ENCODE measurements at places on chromosomes 7 and 10.

DNA sequence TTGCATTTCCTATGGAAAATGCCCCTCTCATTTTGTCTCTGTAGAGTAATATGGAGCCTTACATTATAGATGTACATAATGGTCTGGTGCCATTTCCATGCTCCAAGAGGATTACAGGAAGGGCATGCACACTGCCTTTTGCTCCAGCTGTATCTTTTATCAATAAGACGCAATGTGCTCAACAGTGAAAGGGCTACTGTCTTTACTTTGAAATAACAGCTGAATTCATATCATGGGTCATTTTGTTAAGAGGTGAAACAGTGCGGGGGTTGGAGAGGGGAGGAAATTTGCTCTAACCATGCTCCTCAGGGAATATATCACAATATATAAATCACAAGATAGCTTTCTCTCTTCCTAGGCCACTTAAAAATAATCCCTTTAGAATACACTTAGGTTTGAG is 77.7 kb downstream of the ICA1 start:
- DNase-seq: no peak

- no peak for DNase-seq
Measured at GRCh38 chr7:108136191-108136688, 6.1 kb upstream of the LAMB4 start.

DNA sequence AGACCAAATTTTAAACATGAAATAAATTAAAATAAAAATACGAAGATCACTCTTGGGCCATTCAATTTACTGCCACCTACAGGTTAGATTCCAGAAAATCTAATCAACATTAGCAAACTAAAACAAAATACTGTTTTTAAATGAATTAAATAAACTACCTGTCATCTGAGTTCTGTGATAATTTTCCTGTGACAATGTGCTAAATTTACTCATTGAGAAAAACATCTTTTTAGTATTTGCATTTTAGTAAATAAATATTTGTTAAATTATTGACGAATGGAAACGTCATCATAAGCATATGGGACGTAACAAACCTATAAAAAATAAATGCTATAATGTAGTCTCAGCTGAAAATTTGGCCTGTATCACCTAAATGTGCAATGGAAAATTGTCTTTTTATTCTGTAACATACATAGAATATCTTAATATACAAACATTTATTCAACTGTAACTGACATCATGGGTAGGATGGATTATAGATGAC is 72.1 kb downstream of the ITGB8 start:
- DNase-seq: no peak

DNA sequence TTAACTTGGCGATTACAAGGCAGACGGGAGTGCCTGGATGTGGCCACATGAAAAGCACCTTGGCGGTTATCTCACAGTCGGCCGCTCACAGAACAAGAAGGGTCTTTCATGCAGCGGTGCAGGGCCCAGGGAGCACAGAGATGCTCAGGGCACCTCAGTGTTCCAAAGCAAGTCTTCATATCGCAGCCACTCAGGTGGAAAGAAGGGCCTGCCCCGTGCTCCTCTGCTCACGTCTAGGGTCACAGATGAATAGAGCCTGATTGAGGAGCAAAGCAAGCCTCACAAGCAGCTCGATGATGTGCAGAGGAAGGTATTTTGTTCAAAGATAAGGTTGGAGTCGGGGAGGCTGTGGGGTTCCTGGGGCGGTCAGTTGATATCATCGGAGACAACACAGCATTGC is 297.8 kb downstream of the WDR11 start:
- no peak for DNase-seq

DNA sequence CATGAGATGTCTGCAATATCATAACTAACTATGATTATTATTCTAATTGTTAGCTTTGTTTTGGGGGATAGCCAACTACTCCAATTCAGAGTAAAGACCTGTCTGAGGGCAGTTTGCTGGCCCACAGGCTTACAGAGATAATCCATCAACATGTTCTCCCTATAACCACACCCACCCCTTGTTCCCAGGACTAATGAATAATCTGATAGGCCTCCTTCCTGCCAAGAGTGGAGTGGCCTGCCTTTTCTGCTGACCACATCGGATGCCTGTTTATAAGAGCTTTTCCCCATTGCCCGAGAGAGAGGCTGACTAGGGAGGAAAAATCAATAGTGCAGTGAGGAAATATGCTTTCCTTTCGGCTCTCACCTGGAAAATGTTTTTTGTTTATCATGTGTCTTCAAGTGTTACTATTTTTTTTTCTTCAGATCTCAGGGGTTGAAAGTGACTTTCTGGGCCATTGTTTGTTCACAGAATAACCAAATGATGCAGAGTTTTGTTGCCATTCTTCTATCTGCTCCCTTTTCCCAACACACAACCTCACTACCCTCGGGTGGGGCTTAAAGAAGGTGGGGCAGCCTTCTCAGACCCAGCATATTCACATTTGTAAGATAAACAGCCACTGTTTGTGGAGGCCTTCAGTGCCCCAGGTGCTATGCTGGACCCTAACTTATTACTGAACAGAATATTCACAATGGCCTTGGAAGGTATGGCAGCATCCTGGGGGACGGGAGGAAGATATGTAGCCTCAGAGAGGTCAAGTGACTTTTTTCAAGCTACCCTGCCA is 38.4 kb downstream of the PLPP4 start:
- no peak for DNase-seq

GRCh38 chr7:42014625-42015618 is 222.1 kb downstream of the GLI3 start:
- no peak for DNase-seq

- no peak for DNase-seq
Measured at GRCh38 chr10:93261961-93262610, 188.4 kb downstream of the CYP26A1 start.

GRCh38 chr7:8561449-8561848 is 128.0 kb downstream of the NXPH1 start:
- no peak for DNase-seq

- DNase-seq: no peak
Measured at GRCh38 chr10:117075064-117075463, 63.0 kb downstream of the VAX1 start.

DNA sequence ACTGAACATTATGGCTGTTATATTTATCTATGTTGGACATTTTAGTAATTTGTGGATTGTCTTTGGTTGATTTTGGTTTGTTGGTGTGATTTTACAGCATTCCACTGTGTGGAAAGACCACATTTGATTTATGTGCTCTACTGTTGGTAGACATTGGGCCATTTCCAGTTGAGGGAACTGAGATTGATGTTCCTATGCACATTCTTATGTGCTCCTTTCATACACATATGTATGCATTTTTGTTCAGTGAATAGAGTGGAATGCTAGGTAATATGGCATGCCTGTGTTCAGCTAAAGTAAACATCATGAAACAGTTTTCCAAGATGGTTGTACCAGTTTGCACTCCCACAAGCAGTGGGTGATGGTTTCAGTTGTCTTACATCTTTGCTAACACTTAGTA is 15.1 kb downstream of the CACNB2 start:
- no peak for DNase-seq

DNA sequence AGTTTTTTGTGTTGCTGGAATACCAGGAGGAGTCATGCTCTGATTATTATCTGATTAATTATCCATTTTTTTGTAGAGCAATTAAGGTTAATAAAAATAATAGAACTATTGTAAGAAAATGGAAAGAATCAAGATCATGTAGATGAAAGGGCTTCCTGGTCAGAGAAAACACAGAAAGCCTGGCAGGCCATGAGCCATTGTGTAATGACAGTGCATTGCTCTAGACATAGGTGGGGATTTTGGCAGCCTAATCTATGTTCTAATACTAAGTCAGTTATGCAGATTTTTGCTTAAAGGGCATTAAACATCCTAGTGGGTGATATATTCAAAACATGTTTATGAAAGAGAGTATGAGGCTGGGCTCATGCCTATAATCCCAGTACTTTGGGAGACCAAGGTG is 198.2 kb downstream of the PPP1R9A start:
- DNase-seq: no peak

- peak; percentile 78 for DNase-seq
Measured at GRCh38 chr7:138981332-138982203, at the start of gene KIAA1549. TSS of gene KIAA1549 (minus strand) at chr7:138981389. CDS start at chr7:138981269, 120 bp downstream.

- no peak for DNase-seq
Measured at GRCh38 chr10:116848032-116848943, 1.0 kb upstream of the ENO4 start.

DNA sequence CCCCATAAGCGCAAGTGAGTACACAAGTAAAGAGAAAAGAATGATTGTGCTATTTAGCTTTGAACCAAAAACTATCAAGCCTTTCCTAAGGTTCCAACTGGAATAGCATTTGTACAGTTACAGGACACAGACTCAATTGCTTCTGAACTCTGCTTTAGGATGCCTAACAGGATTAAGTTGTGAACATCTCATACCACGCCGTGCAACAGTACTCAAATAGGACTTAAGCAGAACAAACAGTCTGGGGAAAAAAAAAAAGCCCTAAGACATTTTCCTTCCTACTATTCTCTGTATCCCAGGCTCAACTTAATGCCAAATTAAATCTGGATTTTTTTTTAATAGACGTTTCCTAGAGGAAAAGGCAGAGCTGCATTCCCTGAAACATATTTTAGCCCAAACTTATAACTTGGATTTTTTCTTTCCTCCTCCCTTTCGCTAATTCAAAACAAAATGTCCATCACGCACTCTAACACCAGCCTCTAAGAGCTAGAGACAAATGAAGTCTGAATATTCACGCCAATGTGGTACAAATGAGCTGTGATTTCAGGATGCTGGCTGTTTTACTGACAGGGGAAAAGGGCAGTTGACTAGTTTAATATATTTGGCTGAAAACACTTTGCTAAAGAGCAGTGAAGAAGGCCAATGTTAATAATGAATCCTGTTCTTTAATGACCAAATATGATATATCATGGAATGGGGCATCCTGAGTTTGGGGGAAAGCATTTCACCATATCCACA is 68.6 kb downstream of the CALD1 start:
- no peak for DNase-seq

GRCh38 chr7:150799741-150800580 is at the start of gene TMEM176B:
TSS of gene TMEM176B (minus strand) at chr7:150800364. CDS start at chr7:150796569, 3,795 bp downstream.
- DNase-seq: no peak

- DNase-seq: no peak
Measured at GRCh38 chr10:126186766-126187165, 201.5 kb downstream of the ADAM12 start.

- DNase-seq: no peak
Measured at GRCh38 chr7:99808766-99809165, 19.0 kb upstream of the CYP3A43 start.

- no peak for DNase-seq
Measured at GRCh38 chr7:123798532-123799188, 46.3 kb upstream of the HYAL4 start.

DNA sequence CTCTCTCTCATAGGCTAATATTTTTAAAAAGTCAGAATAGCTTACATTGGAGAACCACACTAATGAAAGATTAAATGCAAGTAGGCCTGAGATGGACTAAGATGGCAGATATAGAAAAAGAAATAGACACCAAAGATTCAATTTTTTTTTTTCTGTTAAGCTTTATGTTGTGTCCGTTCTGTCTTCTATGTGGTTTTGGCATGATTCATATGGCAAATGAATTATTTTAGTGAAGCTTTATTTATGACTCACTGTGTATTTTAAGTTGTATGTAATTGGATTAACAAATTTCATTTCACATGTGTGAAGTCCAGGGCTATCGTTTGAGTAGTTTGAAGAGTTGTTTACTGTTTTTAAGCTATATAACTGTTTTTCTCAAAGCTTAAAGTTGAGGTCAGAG is 214.8 kb downstream of the CAMK1D start:
- no peak for DNase-seq

- no peak for DNase-seq
Measured at GRCh38 chr7:124655990-124656389, 109.6 kb downstream of the GPR37 start.

- DNase-seq: no peak
Measured at GRCh38 chr10:34689053-34689452, 126.0 kb downstream of the PARD3 start.

DNA sequence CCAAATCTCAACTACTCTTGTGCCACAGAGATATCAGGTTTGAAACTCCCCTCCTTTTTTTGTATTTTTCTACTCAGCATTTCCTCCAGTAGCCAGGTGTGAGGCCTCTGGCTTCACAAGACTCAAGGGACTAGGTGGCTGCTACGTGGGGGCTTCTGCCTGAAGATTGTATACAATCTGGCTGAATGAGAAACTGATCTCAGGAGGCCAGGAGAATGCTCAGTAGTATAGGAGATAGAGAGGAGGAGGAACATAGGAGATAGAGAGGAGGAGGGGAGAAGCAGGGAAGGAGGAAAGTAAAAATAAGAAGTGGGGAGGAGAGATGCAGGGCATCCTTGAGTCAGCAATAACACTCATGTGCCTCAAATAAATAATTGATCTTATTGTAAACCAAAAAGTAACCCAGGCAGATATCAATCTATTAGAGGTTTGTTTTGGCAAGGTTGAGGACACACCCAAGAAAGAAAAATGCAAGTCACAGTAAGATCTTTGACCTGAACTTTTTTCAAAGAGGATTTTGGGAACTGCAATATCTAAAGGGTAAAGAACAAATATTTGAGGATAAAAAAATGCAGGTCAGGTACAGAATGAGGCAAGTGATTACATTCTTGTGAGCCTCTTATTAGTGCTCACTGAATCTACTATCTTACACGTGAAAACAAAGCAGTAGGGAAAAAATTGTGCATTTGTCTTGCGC is 36.8 kb downstream of the AKR1C8 start:
- DNase-seq: no peak

DNA sequence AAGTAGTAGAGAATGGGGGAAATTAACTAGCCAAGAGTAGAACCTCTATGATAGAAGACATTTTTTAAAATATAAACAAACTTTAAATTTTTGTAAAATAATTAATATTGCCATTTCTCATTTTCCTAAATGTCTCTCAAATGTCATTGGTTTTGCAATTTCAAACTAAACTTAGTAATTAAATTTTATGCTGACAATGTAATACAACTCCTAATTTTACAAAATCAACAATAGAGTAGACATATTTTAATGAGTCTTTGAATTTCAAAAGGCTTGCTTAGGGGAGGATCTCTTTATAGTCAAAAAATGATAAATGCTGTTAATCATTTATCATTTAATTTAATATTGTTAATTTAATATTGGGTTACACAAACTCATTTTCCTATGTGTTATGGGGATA is 81.8 kb downstream of the ZWINT start:
- DNase-seq: no peak

DNA sequence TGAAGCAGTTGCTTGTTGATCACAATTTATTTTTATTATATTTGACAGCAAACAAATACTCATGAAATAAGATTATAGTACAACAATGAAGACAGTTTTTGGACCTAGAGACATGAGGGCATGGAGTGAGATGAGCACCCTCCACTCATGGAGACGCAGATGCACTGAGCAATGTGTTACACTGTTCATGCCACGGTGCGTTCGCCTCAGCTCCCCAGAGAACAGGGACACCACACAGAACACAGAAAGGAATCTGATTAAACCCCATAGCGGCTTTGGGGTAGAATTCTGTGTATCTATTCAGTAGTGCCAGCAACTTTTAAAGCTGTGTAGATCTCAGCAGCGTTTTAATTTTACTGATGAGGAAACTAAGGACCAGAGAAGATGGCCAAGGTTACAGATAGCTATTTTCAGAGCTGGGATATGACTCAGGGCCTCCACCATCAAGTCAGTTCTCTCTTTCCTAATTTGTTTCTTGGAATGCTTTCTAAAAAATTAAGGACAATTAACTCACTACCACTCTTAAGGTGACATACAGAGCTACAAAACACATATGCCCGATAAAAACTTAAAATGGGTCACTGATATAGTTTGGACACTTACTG is 33.6 kb downstream of the FAM25A start:
- no peak for DNase-seq

- no peak for DNase-seq
Measured at GRCh38 chr10:72298592-72299519, 25.1 kb downstream of the DDIT4 start.

All from 8988T (cell line).